ENCODE measurements at places on chromosomes 1 and 21.
A peak's percentile ranks its signal among the peaks of the same experiment; 100 is the strongest.

GRCh38 chr1:8889925-8890785, 11.7 kb upstream of the ENO1 start:
- no peak for DNase-seq

GRCh38 chr1:6438047-6438525, 13.5 kb downstream of the ESPN start:
- DNase-seq, result peak; percentile 43

DNA sequence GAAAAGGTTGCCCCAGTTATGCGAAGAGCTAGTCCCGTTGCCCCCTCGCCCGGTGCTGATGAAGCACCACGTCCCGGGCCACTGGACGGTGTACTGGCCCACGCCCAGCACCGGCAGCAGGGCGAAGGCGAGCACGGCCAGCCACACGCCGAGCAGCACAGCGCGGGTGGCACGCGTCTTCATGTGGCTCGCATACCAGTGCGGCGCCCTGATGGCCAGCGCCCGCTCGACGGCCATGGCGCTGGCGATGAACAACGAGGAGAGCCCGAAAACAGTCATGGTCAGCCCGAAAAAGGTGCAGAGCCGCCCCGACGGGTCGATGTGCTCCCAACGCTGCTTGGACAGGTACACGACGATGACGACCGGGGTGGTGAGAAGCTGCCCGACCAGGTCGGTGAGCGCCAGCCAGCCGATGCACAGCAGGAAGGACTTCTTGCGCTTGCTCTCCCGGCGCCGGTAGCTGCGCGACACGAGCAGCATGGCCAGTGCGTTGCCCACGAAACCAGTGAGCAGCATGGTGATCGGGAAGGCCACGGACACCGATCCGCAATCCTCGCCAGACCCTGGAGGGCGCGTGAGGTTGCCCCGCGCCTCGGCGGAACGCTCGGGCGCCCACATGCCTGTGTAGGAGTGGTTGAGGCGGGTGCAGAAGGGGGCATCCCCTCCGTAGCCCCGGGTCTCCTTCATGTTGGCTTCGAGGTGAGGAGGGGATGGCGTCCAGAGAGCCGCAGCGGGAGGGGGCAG, 553 bp downstream of the PTGER3 start:
- no peak for DNase-seq

- no peak for DNase-seq
Observed at GRCh38 chr1:229482511-229482910, 25.6 kb downstream of the NUP133 start.

DNA sequence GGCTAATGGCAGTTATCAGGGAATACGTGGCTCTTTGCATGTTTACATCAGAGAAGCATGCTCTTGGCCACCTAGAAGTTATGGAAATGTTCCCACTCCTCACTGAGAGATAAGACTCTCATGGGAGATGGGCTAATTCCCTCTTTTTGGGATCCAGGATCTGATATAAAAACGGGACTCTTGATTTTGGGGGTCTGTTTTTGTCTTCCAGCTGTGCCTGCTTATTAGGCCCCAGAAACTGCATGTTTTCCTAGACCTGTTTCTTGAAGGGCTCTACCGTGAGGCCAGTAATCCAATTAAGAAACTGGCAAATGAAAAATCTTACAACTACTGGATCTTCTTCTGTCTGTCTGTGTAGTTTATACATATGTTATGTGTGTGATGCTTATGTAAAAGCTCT, 47.0 kb upstream of the PTCH2 start:
- DNase-seq, result no peak

DNA sequence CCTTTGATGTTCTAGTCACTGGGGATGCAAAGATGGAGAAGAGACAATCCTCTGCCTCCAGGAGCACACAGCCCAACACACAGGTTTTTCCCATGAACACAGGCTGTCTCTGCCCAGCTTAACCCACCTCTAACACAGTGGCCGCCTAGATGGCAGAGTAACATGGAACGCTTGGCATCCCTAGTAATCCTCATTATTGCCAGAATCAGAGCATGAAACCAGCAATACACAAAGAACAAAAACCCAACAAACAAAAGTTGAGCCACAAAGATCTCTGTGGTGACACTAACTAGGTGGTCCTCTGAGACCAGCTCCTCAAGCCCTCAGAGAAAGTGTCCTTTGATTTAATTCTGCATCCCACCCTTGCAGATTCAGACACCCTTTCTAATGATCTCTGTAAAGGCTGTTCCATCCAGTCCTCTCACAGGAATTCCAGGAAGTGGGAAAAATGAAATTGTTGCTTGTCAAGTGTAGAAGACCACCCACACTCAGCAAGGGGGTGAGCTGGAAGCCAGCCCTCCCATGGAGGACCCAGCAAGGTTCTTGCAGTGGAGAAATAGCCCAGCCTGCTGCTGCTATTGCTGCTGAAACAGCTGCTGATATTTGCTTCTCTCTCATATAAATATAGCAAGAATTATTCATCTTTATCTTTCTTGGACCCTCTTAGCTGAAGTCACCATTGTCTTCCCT, 7.4 kb upstream of the ATP2B4 start:
- no peak for DNase-seq

DNA sequence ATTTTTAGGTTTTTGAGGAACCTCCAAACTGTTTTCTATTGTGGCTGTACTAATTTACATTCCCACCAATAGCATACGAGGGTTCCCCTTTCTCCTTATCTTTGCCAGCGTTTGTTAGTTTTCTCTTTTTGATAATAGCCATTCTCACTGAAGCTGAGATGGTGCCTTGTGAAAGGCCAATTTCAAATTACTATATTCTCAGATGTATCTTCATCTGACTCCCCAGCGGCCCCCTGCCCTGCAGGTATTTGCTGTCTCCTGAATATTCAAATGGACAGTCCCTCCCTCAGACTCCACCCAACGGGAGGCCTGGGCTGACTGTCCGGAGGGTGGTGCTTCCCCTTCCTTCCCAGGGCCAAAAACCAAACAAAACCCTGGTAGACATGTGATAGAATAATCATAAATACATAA, 33.5 kb upstream of the TARBP1 start:
- DNase-seq, result no peak

GRCh38 chr21:29117372-29117955, 13.0 kb upstream of the MAP3K7CL start:
- DNase-seq, result no peak

DNA sequence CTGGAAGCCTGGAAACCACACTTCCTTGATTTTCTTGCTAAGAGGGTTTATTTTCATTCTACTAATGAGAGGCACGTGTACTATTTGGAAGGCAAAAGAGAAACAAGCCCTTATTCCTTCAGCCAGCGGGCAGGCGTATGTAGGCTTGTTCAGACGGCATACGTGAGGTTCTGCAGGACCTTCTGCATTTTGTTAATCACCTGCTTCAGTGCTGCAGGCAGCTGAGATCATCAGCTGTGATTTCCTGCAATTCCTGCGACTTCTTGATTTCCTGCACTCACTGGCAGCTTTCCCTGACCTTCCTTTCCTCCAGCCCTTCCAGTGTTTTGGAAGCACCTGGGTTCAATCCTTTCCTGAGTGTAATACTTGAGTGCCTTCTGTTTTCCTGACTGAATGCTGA, 43.4 kb downstream of the TSNAX start:
- no peak for DNase-seq

DNA sequence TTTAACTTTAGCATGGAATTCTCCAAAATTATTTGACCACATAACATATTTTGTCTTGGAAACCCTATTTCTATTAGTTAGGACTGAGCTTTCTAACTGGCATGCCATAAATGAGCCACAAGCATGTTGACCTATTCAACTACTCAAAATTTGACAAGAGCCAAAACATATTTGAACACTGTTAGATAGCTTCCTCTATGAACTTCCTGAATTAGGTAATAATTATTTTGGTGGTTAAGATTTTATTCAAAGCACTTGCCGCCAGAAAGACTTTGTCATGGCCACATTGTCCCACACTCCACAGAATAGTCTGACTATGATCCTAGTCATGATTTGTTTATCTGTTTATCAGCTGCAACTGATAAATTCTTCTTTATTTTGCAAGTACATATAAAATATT, 23.1 kb upstream of the CTPS1 start:
- no peak for DNase-seq

- DNase-seq, result no peak
Observed at GRCh38 chr1:95733671-95734070, 499.7 kb downstream of the RWDD3 start.

DNA sequence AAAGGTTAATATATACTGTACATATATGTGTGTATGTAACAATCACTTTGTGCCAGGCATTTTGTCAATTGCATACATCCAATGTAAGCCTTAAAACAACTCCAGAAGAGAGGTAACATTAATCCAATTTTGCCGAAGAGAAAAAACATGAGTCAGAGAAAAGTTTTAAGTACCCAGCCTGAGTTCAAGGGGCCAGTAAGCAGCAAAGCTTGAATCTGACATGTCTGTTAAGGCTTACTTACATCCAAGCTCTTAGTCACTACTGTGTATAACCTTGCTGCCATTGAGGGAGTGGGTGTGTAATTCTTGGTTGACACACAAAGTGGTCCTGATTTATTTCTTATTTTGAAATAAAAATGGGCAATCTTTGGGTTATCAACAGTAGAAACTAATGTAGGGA, 360.4 kb upstream of the LYPLAL1 start:
- DNase-seq, result no peak

DNA sequence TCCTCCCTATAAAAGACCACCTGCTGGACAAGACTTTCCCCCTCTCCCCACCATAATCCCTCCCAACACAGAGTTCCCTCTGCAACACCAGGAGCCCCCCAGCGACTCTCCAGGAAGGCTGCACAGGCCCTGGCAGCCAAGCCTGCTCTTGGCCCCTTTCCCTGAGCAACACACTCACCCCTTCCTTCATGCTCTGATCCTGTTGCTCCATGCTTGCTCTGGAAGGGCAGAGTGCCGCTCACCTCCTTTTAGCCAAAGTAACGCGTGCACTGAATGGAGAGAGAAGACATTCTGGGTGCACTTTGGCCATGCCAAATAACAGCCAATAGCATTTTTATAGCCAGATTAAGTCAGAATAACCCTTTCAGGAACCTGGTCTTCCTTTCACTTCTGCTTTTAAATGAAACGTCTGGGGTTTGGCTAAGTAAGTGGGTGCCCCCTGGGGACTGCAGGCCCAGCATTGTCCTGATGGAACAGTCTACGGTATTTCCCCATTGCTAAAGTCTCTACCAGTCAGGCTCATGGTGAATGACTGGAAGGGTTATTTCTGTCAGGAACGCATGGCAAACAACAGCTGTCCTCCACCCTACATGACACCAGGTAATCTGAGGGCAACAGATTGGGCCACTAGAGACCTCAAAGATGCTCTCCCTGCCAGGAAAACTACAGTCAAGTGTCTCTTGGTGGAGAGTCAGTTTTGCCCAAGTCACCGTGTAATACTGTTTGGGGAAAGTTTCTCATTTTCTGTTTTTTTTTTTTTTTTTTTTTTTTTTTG, at the start of gene SLC2A5:
TSS of gene SLC2A5 (minus strand) at position 310 of the 775 bp plus-strand sequence. CDS start at position 211, 99 bp downstream.
- no peak for DNase-seq

DNA sequence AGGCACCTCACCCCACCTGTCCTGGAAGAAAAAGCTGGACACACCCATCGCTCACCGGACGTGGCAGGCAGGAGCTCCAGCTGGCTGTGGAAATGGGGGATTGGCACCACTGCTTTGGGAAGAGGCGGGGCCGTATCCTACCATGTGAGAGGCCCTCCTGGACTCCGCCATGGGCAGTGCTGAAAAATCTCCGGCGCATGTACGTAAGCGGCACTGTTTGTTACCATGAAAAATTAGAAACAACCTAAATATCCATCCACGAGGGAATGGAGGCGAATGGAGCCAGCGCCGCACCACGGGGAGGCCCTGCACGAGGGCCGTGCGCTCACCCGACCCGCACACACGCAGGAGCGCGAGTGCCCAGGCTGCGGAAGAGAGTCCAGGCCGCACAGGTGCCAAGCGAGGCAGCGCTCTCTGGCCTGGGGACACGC, 3.1 kb downstream of the KRTAP10-8 start:
- DNase-seq, result no peak

DNA sequence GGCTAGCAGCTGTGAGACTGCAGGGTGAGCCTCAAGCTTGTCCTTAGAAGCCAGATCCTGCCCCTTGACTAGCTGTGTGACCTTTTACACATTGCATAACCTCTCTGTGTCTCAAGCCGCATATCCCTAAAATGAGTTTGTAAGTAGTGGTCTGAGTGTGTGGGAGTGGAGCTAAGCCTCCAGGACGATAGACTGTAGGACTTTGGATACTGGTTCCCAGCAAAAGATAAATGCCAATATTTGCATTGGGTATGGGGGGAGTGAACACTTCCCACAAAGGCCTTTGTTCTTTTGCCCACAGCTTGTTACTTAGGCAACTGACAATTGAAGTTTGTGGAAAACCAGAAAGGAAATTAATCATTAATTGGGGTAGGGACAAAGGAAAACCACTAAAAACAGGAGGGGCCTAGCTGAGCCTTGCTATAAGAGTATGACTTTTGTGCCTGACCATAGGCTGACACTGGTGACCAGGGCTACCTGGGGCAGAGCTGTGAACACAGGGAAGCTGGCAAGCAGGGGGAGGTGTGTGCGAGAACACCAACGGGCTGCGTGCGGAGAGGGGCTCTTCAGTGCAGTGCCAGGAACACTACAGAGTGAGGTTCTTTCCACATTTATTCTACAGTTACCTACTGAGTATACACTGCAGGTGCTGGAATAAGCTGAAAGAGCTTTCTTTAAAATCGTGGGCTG, 102.4 kb upstream of the ETV3 start:
- no peak for DNase-seq

DNA sequence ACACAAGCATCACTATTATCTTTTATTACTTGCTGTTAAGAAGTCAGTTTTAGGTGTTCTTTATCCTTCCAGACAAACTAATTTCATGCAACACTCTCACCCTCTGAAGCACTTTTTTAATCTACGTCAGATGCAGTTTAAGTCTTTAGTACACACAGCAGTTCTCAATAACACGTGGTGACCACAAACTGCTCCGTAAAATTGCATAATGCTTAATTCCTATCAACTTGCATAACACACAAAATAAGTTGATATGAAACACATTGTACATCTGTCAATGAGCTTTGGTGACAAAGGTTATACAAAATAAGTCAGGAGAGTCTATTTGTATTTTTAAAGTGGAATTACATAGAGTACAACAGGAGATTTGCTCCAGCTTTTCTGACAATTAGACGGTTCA, 140.9 kb upstream of the ETS2 start:
- no peak for DNase-seq

DNA sequence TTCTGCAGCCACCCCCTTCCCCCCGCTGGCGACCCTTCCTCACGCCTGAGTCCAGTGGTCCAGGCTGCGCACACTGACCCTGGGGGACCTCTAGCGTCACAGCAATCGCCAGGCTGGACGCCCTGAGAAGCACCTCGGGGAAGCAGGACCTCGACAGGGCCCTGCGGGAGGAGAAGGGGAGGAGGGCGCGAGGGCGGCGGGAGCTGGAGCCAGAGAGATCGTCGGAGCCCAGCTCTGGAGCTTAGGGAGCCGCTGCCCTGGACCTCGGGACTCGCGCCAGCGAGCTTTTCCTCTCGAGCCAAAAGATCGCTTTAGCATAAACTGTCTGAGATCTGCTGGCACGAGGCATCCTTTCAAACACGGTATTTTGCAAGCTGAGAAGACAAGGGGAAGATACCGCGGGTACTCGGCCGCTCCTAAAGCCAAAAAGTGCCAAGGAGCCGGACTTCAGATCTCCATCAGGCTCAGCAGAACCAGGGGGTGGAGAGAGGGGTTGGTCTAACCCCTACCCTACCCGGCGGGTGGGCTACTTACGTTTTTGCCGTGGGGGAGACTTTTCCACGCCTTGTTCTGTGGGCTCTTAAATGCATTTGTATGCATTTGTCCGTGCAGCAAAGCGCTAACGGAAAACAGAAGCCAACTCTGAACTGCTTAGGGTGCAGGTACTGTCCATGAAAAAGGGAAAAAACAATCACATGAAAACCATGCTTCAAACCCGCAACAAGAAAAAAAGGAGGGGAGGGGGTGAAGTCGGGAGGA, 586 bp downstream of the COL24A1 start:
- no peak for DNase-seq
